ENCODE measurements at places on chromosomes 12 and 14.

DNA sequence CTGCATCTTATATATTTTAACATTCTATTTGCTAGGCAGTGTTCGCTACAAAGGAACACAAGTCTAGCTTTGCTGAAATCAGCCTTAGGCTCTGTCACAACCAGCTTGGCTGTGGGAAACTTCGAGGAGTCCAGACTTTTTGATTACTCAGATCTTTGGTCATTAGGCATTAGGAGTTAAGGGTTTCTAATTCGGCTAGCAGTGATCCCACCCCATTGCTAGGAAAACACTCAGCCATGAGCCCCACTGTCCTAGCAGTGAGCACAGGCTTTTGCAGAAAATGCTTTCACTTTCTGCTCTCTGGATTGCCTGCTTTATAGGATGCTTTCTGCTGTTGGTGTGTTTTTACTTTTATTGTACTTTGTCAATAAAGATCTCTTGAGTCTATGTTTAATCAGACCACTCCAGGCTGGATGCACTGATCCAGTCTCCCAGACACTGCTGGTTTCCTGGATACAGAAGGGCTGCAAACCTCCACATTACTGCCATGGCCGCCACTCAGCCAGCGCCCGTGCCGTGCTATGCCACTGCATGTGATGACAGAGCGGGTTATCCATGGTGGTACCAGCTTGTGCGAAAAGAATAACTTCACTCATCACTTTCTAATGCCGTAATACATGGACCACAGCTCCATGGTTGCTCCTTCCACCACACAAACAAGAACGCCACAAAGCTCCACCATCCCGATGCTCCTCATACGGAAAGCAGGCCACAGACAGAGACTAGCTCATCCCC lies 41.0 kb upstream of the PYGL start:
- DNase-seq: no peak

DNA sequence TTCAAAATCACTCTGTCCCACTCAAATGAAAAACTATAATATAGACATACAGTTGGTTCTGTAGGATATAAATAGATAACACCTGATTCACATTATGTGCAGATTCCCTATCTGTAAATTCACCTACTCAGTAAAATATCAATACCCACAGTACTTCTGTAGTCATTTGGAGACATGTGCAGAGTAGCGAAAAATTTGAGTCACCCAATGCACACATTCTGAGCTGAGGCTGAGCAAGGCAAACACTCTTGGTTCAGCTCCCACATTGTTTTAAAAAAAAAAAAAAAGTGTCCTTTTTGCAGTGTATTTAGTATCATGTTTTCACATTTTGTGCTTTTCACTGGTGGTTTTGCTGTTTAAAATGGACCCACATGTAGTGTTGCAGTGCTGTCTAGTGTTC lies 27.3 kb upstream of the BBS10 start:
- DNase-seq: no peak

- no peak for DNase-seq
Measured at GRCh38 chr12:112964915-112965314, 13.4 kb upstream of the OAS2 start.

DNA sequence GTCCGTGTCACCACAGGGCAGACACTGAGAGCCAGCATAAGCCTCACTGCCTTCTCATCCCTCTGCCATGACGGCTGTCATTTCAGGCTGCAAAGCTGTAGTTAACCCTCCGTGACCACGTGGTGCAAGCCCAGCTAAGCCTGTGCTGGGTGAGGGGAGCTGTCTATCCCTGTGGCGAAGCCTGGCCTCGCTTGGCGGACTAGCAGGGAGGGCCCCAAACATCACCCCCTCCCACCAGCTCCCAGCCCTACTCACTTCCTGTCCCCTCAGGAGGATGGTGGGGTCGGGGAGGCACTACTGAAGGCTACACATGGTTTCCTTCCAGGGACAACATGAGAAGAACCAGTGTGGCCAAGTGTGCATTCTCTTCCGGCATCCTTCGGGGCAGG lies 88.2 kb downstream of the CHGA start:
- no peak for DNase-seq

DNA sequence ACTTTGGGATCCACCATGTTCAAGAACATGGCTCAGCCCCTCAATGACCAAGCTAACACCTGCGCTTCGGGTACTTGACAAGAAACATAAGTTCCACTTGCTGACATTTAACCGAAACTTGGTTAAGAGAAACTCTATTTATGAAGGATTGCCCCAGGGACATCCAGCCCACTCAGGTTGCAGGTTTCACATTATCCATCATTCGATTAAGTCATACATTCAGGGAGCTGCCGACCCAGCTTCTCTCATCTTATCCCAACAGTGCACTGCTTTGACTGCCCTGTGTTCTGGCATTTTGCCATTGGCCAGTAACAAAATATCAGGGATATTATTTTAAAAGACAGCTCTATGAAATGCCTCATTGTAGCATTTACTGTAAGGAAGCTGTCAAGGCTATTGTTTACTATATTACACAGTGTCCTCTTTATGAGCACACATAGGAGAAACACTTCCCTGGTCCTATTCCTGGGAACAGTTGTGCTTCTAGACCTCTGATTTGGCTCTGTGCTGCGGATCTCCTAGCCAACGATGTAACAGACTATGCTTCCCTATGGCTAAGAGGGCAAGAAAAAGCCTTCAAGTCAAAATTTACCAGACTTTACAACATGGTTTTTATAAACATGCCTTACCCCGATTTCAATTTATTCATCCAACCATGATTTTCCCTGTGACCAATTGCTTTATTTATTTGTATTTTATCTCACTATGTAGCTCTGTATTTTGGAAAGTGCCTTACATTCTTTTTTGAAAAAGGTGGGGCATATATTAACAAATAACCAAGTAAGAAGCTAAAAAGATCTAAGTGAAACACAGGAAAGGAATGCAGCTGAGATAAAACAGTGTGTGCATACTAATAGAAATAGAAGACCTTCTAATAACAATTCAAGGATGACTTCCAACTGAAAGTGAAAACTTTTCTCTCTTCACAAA lies 109.3 kb downstream of the ITPR2 start:
- DNase-seq: no peak

GRCh38 chr12:26523708-26524150 lies 309.3 kb downstream of the ITPR2 start:
- peak; percentile 92 for DNase-seq

GRCh38 chr12:62414180-62414579 lies 52.4 kb upstream of the MON2 start:
- no peak for DNase-seq

DNA sequence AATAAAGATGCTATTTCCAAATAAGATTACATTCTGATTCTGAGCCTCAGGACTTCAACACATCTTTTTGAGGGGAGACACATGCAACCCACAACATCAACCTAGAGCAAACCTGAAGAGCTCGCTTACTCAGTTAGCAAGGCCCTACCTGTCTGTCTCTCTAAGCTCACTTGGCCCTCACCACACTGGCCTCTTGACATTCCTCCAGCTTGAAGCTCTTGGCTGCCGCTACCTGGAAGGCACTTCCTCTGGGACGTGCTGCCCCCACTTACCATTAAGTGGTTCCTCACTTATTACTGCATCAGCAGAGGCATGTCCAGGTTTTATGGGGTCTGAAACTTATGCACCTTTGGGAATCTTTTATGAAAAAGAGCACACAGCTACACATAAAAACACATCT lies 354.8 kb downstream of the GALC start:
- no peak for DNase-seq

- DNase-seq: peak; percentile 80
Measured at GRCh38 chr14:103078420-103078749, 5.6 kb upstream of the LBHD2 start.

DNA sequence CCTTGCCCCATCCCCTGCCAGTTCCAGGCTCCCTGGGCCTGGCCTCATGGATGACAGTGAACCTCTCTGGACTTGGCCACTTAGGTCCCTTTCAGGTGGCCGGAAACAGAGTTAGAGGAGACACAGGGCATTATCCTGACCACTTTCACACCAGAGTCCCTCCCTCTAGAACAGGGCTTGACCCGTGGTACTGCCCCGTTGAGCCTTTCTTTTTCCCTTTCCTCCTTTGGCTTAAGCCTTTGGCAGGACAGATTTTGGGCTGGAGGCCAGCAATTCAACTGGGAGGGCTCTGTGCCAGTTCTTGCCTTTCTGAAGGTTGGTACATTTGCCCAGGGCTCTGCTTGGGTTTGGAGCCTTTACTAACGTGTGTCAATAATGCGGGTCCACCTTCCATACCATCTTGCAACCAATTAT lies 22.8 kb downstream of the TPCN1 start:
- DNase-seq: peak; percentile 78

DNA sequence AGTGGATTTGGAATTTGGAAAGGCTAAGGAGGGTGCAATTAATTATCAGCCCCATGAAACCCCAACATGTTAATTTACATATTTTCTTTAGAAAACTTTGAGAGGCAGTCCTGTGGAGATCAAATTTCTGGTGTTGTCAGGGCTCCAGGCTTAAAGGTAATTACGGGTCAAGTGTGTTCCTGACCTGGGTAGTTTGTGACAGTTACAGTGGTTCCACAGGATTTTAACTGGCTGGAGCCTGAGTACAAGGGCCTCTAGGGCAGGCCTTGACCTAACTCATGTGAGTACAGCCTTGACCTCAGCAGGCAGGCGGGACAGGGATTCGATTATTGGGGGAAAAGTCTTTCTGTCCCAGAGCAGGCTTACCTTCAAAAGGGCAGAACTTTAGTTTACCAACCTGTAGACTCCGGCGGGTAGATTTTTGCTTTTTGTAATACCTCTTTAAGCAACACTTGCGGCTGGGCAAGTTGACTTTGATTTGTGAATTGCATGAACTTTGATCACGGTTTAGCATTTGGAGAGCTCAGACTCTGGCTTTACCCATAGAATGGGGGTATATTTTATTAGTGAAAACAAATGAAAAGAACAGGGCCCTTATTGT lies 8.4 kb upstream of the PPTC7 start:
- no peak for DNase-seq

- no peak for DNase-seq
Measured at GRCh38 chr14:66152302-66152701, 333.9 kb upstream of the CCDC196 start.

- no peak for DNase-seq
Measured at GRCh38 chr12:79765157-79765556, 74.4 kb upstream of the PAWR start.

DNA sequence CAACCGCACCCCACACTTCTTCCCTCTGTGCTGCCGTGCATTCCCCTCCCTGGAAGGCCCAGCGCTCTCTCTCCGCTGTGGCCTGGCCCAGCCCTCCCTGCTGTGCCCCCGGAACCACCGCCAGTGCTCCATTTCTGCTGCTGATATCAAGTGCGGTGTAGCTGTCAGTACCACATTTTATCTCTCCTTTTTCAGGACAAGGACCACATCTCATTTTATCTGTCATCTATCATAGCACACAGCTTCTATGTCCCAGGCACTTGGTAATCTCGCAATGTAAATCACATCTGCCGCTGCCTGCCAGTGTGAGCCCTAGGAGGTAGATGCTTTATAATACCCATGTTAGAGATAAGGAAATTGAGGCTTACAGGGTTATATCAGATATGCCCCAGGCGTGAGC lies 18.3 kb downstream of the IL31 start:
- no peak for DNase-seq

Data from NCI-H446 (cell line).